ENCODE measurements at places on chromosomes 1 and 21.

- DNase-seq: peak; percentile 29
These were observed 26.1 kb downstream of the ATP5PF start for GRCh38 chr21:25708467-25709065.

- peak; percentile 13 for DNase-seq
These were observed 297.0 kb downstream of the GPATCH2 start for GRCh38 chr1:217333939-217334338.

- no peak for DNase-seq
These were observed 1.8 kb downstream of the KRTAP10-1 start for GRCh38 chr21:44537930-44538911.

- DNase-seq: peak; percentile 51
These were observed 71.0 kb downstream of the ACTL8 start for GRCh38 chr1:17826165-17826488.

- DNase-seq: no peak
These were observed 15.3 kb downstream of the LDLRAD1 start for GRCh38 chr1:54002544-54003248.

DNA sequence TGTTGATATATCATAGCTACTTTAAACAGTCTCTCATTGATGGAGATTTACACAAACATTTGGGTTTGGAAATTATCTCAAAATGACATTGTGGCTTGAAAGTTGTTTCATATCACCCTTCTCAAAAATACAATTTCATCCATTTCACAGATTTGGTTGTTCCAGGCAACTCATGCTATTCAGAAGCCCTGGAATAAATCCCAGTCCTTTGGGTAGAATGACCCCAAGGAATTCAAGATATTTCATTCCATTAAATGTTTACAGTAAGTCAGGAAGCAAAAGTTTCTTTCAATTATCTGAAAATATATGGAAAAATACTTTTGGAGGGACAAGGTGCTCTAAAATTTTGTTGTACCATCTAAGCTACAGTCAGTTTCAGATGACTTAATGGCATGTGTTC is 27.1 kb downstream of the MPZL1 start:
- no peak for DNase-seq

DNA sequence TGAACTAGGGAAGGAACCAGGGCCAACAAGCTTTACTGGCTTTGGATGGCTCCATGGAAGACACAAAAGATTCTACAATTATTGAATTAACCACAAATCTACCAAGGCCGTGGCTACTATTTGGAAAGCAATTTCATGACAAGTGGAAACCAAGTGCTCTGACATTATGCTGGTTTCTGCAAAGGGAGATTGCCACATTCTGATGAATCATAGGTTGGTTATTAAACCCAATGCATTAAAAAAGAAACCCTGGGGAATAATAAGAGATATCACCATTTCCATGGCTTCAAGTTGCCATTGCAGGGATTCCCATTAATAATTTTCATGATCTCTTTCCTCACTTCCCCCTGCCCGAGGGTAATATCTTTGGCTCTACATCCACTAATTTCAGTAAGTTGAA is 359.2 kb upstream of the NCAM2 start:
- no peak for DNase-seq

All from HTR-8/SVneo (cell line).